ENCODE measurements at places on chromosomes 12 and 14.
A peak's percentile ranks its signal among the peaks of the same experiment; 100 is the strongest.

DNA sequence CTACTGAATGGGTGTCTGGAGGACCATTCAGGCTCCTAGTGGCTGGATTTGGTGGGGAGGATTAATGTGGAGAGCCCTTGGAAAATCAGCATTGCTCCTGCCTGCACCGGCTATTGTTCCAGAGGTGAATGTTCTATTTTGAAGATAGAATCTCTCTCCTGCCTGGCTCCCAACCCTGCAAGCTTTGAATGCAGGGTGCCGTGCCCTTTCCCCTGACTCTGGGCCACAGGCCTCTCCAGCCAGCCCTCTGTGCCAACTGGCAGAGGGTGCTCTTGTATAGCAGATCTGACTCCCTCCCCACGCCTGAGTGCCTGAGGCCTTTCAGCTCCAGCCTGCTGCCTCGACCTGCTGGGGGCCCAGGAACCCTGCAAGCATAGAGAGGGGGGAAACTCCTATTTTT, 106.8 kb downstream of the TMEM260 start:
- DNase-seq = no peak

GRCh38 chr12:42756841-42757623, 167.5 kb upstream of the PRICKLE1 start:
- DNase-seq = no peak

- no peak for DNase-seq
Observed at GRCh38 chr12:52798003-52798670, 2.2 kb upstream of the KRT3 start.

DNA sequence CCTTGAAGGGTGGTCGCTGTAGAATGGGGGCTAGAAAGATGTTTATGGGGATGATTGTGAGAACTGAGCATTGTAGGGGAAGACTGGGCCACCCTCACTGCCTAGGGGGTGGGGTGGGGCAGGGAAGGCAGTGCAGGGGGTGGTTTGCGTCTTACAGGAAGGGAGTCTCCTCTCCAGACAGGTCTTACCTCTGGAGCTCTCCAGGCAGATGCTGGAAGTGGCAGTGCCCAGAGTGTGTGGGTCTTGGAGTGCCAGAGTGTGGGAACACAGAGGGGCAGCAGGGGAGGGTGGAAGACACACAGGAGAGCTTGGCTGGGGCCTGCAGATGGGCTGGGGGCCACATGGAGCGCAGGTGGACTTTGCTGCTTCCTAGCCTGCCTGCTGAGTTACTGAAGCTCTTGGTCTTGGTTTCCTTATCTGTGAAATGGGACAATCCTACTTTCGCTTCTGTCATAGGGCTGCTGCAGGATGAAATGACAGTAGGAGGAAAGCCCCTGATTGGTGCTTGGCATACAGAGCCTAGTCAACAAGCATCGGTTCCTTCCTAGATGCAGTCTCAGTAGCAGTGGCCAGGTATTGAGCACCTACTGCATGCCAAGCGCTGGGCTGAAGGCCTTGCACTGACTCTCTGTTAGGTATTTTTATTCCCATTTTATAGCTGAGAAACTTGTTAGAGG, 118.3 kb downstream of the SLC25A47 start:
- no peak for DNase-seq

DNA sequence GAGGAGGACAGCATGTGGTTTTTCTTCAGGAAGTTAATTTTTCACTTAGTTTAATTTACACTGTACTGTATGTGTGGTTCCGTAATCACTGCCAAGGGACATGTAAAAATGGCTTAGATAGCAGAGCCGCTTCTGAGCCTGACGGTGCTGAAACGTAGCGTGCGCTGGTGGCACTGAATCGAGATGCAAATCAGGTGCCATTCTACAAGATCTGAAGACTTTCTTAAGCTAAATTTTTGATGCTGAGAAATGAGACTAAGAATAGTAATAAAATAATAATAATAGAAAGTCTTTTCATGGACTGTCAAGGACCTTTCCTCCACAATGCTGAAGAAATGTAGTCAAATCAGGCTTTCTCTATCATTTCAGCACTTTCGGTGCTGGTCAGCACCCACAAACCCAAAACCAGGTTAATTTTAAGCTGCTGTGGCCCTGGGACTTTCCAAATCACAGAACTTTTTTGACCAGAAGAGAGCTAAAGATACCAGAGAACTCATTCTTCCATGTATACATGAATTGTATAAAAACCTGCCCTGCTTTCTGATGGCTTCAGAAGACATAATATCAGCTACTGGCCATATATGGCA, 183.3 kb upstream of the LMO3 start:
- no peak for DNase-seq

GRCh38 chr12:46265734-46266133, 3.1 kb downstream of the SLC38A1 start:
- DNase-seq = no peak

DNA sequence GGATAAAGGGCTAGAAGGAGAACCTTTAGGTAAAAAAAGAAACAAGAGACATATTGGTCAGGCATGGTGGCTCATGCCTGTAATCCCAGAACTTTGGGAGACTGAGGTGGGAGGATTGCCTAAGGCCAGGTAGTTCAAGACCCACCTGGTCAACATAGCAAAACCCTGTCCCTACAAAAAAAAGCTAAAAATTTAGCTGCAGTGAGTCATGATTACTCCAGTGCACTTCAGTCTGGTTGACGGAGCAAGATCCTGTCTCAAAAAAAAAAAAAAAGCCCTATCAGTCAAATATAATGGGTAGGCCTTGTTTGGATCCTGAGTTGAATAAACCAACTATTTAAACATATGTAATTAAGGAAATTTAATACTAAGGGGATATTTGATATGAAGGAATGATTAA, 54.2 kb downstream of the PPP1R36 start:
- DNase-seq = no peak

DNA sequence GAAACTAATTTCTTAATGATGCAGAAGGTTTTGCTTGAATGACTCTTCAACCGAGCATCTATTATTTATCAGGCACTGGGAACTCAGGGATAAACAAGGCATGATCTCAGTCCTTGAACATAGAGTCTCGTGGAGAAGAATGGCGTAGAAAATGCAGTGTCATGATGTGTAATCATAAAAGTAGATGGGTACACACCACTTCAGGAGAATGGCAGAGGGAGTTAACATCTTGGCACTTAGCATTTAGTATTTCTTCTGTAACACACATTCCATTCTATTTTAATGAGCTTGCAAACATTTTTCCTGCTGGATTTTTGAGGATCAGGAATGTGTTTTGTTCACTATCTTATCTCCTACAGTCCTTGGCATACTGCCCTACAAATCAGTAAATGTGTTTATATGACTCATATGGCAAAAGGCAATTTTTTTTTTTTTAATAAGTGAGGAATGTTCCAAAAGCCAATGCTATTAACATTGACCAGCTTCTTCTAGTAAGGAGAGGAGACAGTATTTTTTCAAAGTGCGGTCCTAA, 3.8 kb downstream of the TXNRD1 start:
- DNase-seq = no peak

- DNase-seq = no peak
Observed at GRCh38 chr12:2552000-2552756, 242.6 kb upstream of the FKBP4 start.

GRCh38 chr12:57621497-57622292, 10.5 kb downstream of the ARHGEF25 start:
- DNase-seq = peak; percentile 44

DNA sequence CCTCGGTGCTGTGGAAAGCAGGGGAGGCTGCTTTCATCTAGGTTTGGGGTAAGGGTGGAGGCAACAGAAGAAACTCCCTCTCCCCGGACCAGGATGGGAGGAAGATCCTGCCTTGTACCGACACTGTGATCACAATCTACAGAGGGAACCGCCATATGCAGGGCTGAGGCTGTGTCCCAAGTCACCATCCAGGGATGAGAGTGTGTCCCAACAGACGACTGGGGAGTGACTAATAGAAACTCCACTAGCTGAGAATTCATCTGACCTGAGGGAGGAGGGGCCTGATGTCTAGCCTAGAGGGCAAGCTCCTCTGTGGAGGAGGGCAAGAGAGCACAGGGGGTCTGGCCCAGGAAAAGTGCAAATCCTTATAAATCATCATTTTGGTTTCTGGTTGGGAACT, 172.4 kb downstream of the CALM1 start:
- DNase-seq = no peak

GRCh38 chr14:105181549-105182295, 610 bp upstream of the NUDT14 start:
- DNase-seq = no peak

DNA sequence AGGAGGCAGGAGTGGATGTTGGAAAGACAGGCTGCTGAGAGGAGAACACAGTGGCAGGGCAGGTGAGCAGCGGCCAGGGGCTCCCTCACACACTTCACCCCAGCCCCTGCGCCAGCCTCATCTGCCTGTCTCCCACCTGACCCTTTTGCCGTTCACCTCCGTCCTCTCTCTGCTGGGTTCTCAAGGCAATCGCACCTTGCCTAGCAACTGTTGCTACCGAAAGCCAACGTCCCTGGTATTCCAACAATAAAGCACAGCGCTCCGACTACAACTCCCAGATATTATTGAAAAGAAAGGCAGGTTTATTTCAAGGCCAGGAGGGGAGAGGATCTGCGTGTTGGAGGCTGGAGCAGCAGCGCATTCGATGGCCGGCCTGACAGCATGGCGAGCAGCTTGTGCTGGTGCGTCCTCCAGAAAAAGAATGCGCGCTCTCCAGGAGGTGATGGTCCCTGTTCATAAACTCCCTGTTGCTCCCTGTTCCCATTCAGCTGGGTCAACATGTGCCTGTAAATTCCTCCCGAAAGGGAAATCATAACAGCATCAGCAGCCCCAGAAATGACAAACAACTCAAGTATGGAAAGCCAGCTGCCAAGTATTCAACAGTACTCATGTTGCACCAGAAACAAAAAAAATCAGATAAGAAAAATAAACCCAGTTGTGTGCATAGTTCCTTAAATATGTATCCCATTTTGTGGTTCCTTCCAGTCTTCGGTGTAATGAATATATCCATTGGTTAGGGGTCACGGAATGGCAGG, 153.0 kb upstream of the DIO3 start:
- DNase-seq = no peak

DNA sequence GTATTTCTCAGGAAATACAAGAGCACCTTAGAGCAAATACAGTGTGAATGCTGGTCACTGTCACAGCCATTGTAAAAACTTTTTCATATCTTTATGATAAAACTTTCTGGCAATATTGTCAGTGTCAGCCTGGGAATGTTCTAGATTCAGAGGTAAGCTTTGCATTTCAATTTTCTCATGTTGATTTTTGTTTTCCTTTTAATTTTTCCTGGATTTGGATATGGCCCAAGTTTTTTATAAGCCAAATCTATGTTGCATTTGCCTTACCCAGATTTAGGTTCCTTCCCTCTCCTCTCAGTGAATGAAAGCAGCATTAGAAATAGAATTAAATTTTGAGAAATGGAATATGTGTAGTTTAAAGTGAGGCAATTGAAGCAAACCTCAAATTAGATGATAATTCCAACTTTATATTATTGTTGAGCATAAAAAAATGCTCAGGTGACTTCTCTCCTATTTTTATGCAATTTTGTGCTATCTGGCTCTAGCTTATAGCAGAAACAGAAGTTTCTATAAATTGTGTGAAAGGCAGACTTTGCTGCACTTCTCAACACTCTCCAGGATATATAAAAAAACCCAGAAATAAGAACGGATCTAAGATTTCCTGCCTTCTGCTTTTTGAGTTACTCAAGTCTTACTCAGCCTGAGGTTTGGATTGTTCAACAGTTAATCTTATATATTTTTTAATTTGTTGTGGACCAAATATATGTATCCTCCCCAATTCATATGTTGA, 368.2 kb upstream of the PRICKLE1 start:
- DNase-seq = no peak

GRCh38 chr12:65840793-65841670, 16.7 kb downstream of the HMGA2 start:
- no peak for DNase-seq

GRCh38 chr14:64061706-64062105, 208.9 kb downstream of the SYNE2 start:
- DNase-seq = no peak

- DNase-seq = no peak
Observed at GRCh38 chr12:166425-167075, 47.4 kb downstream of the SLC6A12 start.

DNA sequence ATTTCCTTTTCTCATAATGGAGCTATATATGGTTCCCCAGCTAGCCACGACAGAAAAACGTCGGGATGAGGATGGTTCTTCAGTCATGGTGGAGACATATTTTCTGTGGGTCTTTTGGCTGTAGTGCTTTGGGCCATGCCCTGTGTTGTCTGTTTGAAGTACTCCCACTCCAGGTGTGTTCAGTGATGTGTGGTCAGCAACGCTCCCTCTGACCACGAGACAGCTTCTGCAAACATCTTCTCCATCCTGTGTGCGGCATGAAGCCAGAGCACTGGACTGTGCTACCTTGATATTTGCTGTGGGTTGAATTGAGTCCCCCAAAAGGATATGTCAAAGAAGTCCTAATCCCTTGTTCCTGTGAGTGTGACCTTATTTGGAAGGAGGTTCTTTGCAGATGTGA, 931.2 kb downstream of the NRXN3 start:
- DNase-seq = no peak
